ENCODE measurements at places on chromosomes 3 and 15.

DNA sequence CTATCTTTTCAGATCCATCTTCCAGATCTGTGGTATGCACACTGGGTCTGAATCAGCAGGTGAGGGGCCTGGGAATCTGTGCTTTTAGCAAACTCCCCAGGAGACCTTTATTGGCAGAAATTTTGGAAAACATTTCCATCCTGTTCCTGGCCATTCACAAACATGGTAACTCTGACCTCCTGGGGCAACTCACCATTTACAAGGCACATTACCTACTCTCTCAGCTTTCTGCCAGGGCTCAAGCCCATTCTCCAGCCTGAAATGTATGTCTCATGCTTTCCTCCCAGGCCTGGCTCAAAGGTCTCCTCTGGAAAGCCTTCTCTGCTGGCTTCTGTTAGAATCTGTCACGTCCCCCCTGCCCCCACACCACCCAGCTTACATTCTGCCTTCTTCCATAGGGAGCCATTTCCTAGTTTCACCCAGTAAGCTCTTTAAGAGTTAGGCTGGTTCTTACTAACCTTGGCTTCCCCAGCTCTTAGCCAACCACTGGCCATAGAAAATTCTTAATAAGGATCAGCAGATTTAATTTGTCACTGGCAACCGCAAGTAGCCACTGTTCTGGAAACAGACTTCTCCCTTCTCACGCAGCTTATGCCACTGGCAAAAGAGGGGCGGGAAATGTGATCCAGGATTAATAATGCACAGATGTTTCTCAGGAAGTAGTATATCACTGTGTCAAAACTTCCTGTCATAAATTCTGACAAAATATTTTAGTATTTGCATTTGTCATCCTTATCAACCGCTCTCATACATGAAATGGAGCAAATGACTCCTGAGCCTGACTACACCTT lies 55.0 kb downstream of the RORA start:
- DNase-seq = no peak

DNA sequence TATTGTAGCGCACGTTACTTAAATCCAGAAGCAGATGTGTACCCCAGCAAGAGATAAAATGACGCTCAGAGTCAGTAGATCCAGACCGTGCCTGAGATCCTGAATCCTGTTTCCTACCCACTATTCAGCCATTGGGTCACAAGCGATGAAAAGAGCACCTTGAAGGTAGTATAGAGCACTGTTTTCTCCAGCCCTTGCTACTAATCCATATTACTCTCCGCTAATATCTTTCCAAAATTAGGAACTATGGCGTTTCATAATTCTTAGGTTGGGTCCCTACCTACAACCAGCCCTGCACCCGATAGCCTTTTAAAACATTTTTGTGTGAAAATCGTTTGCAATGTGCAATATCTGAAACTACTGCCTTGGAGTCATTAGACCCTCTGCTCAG lies 596 bp downstream of the BTD start:
- DNase-seq = no peak

DNA sequence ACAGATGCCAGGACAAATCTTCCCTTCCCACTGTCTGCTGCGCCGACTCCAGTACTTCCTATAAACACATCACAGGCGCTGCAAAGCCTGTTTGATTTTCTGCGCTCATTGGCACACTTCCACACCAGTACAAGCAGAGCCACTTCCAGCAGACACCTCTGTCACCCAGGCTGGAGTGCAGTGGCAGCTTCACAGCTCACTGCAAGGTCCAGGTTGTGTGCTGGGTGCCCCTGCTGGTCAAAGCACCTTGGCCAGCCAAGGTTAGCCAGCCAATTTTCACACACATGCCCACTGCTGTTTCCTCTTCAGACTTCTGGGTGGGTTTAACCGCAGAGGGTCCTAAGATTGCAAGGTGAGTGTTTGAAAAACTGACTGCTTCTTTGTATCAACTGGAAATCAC lies 4.9 kb downstream of the CHDH start:
- no peak for DNase-seq

DNA sequence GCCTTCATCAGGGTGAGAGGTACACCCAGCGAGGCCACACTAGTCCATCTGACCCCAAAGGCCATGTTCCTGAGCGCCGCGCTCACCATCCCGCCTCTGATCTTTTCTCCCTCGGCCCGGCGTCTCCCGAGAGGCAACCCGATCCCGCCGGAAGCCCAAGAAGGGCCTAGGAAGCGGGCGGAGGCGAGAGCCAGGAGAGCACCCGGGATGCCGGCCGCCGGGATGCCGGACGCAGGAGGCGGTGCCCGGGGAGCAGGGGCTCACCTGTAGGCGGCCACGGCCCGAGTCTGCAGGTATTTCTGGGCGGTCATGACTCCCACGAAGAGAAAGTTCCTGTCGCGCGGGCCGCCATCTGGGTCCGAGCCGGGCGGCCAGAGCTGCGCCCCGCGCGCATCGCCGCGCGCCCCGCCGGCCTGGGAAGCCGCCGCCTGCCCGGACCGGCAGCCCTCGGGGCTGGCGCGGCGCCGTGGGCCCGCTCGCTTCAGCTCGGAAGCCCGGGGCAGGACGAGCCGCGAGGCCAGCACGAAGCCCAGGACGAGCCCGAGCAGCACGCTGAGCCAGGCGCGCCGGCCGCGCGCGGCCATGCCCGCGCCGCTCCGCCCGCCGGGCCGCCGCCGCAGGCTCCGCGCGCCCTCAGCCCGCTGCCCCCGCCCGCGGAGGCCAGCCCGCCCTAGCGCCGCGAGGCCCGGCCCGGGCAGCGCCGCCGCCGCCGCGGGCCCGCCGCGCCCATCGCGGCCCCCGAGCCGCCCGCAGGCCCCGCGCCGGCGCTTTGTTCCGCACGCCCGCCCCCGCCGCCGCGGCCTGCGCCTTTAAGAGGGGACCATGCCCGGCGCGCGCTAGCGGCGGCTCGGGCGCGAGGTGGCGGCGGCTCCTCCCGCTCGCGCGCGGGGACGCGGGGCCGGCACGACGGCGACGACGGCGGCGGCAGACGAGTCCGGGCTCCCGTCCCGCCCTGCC lies 697 bp downstream of the CHSY1 start:
- peak; percentile 56 for DNase-seq

DNA sequence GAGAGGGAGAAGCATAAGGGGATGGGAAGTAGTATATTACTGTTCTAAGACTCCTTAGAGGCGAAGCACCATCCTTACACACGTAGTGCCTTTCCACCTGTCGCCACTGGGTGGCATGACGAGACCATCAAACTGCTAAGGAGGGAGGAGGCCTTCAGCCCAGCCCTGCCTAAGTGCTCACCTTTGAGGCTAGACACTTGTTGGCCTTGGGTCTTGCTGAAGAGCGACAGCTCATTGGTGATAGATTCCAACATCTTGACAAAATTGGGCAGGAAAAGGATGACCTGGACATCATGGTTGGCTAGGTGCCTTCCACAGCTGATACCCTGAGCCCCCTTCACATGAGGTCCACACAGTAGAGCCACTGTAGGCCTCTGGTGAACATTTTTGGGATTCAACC lies 19.6 kb downstream of the CLK3 start:
- DNase-seq = peak; percentile 54

DNA sequence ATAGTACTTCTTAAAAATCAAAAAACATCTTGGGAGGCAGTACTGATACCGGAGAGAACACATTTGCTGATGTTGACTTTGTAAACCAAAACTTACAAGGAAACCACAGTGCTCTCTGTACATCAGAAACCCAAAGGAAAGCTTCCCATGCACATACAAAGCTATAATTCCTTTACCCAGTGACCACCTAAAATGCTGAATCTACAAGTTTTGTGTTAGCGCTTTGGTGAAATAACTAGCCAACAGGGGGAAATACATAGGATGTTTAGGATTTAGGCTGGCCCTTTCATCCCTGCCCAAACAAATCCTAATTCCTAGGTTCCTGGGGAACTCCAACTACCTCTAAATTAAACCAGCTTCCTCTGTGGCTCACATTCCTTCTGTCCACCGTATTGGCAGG lies 15.3 kb upstream of the SPG21 start:
- DNase-seq = no peak

DNA sequence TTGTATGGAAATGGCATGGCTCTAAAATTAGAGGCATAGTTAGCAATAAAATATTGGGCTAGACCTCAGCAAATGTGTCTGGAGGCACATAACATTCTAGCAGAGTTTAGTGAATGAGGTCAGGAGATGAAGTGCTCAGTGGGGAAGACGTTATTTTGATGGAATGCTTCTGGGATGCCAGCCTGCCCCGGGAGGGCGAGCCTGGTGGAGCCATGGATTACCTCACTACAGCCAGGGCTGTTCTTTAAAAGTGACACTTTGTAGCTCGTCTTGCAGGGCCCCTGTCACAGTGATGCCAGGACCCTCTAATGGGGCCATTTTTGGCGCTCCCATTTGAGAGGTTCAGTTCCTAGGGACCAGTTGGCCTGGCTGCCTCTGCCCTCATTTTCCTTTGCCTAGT lies 48.5 kb downstream of the PXYLP1 start:
- DNase-seq = no peak

- DNase-seq = no peak
Measured at GRCh38 chr15:94052711-94053110, 178.7 kb upstream of the MCTP2 start.

DNA sequence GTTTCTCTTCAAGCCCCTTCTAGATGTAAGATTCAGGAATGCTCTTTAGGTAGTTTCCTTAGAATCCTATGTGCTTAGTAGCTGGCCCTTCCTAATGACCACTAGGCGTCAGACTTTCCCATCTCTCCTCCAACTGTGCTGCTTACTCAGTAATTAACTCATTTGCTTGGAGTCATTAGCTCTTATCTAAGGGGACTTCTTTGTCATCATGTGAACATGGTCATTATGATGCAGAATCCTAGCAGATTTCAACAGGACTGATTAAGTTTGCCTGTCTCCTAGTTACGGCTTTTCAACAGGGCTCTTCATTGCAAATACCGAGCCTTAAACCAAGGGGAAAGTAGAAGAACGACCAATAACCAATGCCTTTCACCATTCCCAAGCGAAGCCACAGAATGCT lies 46.4 kb downstream of the GJD2 start:
- DNase-seq = no peak

DNA sequence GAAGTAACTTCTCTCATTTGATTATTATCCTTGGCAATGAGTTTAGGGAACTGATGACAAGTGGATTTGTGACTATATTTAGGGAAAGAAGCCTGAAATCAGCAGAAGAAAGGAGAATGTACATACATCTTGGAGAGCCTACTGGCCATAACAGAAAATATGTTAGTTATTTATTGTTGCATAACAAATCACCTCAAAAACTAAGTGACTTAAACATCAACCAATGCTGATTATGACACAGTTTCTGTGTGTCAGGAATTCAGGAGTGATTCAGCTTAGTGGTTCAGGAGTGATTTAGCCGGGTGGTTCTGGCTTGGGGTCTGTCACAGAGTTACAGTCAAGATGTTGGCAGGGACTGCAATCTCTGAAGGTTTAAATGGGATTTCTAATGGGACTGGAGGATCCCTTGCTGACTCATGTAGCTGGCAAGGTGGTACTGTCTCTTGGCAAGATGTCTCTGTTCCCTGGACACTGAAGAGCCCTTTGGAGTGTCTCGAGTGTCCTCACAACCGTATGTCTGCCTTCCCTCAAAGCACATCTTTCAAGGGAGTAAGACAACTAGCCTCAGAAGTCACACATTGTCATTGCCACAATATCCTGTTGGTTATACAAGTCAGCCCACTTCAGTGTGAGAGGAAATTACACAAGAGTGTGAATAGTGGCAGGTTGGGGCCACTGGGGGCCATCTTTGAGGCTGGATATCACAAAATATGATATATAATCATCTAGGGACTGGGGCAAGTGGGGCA lies 248.9 kb downstream of the SV2B start:
- DNase-seq = no peak

DNA sequence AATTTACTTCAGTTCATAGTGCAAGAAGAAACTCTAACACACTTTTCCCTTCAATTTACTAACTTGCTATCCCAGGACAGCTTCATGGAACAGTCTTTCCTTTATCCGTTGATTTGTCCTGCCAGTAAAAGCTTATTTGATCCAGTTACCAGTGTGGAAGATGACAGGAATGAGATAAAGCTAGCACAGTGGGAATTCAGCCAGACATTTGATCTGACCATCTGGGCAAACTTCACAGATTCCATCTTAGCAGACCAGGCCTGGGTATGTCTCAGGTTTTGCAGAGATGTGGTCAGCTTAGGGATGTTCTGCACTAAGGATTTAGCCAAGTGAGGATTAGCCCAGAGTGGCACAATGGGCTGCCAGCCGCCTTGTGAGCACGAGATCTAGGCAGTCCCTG lies 19.7 kb downstream of the CEMIP start:
- DNase-seq = no peak

GRCh38 chr15:34993412-34993811 lies 5.3 kb upstream of the ZNF770 start:
- no peak for DNase-seq

DNA sequence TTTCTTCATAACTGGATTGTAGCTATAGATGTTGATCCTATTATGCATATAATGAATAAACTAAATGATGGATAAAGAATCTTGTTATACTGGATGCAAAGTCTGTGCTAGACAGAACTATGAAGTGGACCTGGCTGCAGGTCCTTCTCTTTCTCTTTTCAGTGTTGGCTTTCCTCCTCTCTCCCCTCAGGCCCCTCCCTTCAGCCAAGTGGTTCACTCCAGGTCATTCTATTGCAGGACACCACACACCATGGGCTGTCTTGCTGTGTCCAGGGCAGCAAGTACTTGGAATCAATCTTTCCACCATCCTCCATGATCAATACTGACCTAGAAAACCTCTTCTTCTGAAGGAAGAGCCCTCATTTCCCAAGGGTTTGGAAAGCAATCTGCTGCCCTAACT lies 20.3 kb downstream of the EIF4E3 start:
- no peak for DNase-seq

GRCh38 chr3:29827756-29828155 lies 546.9 kb downstream of the RBMS3 start:
- DNase-seq = no peak

- no peak for DNase-seq
Measured at GRCh38 chr3:186359078-186359477, 3.0 kb downstream of the DGKG start.

GRCh38 chr3:153032891-153033290 lies 129.1 kb upstream of the RAP2B start:
- DNase-seq = no peak

DNA sequence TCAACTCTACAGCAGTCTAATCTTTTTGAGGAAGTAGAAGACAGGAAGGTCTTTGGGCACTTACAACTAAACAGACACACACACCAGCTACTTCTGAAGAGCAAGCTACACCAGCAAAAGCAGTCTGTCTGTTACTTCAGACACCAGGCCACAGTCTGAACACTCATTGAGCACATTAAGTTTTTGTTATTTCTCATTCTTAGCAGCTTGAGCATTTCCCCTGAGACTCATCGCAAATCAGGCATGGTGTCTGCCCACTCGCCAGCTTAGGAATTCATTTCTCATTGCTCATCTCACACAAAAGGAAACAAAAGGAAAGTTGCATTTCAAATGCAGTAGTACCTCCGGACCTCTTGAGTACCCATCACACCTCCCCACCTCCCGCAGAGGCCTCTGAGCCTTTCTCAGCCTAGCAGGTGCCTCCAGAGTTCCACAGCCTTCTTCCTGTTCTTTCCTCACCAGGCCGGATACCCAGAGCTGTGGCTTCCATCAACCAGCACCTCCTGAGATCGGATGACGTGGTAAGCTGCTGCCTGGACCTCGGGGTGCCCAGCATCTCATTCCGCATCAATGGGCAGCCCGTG lies 302.0 kb downstream of the RYR3 start:
- DNase-seq = no peak
